ENCODE measurements at places on chromosomes 11 and 22.

GRCh38 chr11:45089251-45089650 is 57.2 kb upstream of the PRDM11 start:
- DNase-seq: no peak

DNA sequence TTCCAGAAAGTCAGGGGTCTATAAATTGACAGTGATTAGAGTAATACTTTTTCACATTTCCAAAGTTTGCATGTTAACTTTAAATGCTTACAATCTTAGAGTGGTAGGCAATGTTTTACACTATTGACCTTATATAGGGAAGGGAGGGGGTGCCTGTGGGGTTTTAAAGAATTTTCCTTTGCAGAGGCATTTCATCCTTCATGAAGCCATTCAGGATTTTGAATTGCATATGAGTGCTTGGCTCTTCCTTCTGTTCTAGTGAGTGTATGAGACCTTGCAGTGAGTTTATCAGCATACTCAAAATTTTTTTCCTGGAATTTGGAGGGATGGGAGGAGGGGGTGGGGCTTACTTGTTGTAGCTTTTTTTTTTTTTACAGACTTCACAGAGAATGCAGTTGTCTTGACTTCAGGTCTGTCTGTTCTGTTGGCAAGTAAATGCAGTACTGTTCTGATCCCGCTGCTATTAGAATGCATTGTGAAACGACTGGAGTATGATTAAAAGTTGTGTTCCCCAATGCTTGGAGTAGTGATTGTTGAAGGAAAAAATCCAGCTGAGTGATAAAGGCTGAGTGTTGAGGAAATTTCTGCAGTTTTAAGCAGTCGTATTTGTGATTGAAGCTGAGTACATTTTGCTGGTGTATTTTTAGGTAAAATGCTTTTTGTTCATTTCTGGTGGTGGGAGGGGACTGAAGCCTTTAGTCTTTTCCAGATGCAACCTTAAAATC is 5.3 kb downstream of the MALAT1 start:
- DNase-seq: no peak

GRCh38 chr11:59365232-59366018 is 6.7 kb downstream of the OR5AN1 start:
- no peak for DNase-seq

DNA sequence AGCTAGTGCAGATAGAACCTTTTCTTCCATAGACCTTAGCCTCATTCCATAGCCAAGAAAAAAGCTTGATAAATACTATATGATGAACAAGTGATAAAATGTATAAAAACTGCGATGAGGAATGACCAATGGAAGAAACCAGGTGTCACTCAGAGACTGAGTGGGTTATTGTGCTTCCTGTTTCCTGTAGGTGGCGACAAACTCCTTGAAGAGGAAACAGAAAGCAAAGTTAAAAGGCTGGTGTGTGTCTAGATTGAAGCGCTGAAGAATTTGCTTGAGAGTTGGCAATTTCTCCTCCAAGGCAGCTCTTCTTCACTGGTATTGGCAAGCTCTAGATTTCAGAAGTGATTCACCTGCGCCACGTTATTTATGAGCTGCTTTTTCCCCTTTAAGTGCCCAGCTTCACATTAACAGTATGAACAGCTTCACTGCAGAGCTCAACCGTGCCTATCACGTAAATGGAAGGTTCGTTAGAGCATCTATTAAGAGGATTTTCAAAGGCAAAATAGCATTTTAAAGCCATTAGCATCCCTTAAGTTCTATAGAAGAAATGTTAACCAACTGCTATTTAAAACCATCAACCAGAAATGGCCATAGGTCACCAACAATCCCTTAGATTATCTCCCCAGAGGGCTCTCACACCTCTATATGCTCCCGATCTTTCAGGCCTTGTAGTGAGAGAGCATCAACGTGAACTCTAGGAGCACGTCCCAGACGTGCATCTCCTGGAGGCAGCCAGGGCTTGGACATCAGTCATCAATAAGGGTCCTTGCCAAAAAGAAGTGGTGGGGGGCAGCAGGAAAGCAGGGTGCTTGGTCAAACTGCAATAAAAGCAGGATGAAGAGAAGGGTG is 179.4 kb downstream of the CADM1 start:
- no peak for DNase-seq

DNA sequence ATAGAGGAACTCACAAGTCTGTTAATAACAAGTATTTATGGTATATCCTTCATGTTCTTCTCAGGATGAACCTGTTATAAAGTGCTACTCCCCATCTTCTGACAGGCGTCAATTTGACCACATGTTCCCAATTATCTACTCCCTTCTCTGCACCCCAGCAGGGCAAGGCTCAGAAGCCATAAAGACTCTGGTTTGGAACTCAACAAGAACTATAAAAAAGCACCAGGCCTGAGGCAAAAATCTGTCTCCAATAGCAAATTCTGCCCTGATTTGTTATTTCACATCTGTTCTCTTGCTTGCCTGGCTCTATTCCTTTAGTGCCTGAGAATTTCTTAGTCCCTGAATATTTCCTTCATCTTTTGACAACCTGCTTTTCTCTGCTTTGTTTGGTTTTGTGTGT is 618.2 kb upstream of the KIRREL3 start:
- DNase-seq: no peak

DNA sequence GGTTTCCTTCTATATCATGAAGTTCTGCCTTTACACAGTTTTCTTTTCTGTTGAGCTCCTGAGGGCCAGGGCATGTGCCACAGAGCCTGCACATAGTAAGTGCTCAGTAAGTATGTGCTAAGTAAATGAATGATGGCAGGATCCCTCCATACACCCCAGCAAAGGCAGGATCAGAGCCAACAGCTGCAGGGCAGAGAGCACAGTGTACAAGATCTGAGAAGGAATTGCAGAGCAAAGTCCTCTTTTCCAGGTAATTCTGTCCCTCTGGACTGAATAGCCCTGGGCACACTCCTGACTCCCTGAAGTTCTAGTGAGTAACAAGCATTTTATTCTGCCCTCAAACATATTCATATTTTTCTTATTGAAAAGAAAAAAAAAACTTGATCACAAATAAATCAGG is 117.7 kb downstream of the GALNT18 start:
- DNase-seq: no peak

DNA sequence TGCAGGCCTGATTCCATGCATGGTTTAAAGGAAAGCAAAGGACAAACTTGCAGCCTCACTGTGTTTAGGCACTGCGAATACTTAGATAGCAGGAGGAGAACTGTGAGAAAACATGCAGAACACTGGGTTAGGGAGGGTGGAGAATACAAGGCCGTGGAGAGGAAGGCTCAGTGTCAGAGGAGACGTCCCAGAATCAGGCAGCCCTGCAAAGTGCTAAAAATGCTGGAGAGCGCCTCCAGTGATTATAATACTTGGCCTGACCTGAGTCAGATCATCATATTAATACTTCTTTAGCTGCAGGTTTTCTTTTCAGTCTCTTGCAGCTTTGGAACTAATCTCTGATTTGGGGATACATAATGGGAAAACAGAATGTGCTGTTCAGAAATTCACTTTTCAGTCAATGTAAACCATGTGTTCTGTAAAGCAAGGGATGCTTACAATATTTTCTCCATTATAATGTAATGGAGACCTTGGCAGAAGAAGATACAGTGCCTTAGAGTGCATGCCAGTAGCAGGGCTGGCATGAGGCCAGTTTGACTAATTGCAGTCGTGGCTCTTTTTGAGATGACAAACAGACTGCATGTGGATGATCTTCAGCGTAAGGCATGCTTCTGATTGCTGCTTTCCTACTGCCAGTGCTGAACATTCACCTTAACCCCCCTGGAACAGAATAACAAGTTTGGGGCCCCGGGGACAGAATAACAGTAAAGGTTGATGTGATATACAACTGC is 16.8 kb downstream of the EXT2 start:
- DNase-seq: no peak

DNA sequence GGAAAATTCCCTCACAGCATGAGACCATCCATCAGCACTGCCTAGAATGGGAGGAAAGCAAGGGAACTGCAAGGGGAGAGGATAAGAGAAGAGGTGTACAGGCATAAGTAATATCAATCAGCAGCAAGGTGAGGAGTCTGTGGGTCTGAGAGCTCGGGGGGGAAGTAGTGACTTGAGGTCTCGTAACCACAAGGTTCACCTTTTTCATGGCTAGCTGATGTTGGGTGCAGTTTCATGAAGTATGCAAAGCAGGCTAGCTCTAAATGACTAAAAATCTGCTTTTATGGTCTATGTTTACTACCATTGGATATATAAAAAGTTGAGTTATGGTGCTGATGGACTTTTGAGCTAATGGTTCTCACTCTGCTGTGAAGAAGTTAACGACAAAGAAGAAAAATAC is 35.8 kb downstream of the OR4C6 start:
- no peak for DNase-seq

DNA sequence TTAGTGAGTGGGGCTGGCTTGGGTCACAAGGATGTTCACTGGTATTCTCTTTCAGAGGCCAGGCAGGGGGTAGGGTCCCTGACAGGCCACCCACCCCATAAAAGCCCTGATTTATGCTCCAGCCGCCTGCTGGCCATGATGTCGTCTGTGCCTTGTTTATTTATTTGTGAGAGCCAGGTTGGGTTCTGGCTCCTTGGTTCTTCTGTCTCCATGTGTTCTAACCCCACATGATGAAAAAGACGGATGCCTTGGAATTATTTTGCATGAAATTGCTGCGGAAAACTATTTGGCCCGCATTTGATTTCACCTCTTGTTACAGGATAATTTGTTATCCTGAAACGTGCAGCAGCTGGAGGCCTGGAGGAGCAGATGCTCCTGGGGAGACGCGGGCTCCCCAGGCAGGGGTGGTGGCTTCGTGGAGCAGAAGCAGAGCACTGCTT is 46.3 kb upstream of the WNT11 start:
- no peak for DNase-seq

- DNase-seq: no peak
Measured at GRCh38 chr11:101126551-101127196, 2.9 kb downstream of the PGR start.

DNA sequence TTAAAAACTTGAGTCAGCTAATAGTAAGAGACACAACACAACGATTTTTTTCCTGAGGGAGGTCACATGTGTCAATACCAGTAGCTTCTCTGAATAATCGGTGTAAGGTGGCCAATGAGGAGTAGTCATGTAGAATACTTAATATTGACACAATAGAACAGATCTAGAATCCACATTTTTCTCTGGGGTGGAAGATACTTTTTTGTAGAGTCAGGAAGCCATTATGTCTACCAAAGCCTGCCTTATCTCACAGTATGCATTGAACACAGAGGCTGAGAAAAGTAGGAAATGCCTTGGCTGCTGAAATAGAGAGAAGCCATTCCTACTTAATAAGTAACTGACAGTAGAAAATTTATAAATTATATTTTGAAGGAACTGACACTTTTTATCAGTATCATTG is 725.0 kb downstream of the METTL15 start:
- DNase-seq: no peak

DNA sequence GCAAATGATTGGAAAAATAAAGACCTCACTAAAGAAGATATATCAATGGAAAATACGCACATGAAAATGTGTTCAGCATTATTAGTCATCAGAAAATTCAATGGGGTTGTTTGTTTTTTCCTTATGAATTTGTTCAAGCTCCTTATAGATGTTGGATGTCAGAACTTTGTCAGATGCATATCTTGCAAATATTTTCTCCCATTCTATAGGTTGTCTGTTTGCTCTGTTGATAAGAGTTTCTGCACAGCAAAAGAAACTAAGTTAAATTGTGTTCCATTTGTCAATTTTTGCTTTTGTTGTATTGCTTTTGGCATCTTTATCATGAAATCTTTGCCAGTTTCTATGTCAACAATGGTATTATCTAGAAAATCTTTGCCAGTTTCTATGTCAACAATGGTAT is 633.9 kb upstream of the CHORDC1 start:
- DNase-seq: no peak

DNA sequence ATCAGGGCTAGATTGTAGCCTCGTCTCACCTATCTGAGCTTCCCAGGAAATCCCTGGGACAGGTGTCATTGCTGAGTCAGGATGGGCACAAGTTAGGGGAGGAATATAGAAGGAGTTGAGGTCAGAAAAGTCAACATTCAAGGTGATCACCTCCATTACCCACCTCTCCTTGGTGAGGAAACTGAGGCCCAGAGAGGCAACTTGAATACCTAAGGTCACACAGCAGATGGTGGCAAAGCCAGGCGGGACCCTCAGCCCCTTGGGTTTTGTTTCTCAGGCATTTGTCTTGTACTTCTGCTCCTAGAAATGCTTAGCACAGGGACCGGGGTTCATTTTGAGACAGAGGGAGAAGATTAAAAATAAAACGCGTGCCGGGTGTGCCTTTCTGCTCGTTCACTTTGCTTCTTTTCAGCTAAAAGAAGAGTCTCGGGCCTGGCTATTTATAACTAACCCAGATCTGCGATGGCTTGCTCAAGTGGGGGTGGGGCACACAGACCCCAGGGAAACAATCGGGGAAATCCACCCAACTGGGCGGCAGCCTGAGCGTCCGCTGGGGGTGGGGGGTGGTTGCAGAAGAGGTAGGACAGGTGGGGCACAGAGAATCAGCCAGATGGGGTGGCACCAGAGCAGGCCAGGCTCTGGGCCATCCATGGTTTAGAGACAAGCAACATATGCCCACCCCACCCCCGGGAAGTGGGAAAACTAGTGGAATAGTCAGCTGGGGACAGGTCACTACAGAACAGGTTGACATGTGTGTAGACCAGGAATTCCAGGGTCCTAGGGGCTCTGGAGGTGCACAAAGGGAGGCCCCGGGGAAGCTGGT is 3.9 kb upstream of the GNAZ start:
- no peak for DNase-seq

DNA sequence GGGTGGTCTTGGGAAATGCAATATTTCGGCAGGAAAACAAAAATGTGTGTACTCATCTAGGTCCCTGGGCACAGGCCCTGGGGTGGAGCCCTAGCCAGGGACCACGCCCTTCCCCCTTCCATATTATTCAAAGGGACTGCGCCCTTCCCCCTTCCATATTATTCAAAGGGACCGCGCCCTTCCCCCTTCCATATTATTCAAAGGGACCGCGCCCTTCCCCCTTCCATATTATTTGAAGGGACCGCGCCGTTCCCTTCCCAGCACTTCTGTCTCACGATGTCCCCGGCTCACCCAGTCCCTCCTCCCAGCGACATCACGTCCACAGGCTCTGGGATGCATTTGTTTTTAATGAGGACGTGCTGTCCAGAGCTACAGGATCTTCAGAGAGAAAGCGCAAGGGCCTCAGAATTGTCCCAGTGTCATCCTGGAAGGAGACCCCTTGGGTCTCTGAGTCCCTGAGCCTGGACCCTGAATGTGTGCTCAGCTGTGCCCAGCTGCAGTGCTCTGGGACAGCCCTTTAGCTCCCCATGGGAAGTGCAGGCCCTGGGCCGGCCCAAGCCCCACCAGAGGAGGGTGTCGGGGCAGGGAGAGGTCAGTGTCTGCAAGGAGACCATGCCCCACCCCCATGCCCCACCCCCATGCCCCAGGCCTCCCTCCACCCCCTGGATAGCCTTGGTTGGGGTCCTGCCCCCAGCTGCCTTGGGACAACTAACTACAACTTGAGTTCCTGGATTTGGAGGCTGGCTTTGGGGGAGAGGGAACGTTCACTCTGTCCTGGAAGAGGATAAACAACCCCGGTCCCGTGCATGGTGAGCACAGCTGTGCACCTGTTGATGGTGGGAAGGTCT is 810.0 kb downstream of the BRD1 start:
- DNase-seq: no peak

DNA sequence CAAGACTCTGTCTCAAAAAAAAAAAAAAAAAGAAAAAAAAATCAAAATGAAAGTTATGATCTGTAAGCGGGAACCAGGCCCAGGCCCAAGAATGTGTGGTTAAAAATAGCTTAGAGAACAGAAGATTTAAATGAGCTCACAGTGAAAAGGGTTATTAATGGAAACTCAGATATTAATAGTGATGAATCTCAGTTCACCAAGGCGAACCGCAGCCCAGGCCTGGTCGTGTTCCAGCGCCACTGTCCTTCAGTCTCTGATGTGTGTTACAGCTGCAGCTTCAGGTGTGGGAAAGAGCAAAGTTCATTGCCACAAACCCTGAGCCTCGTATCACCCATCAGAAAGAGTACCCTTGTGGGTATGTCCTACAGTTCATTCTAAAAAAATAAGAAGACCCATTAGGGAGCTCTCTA is 107.1 kb downstream of the GAB2 start:
- no peak for DNase-seq

Measured in activated CD8-positive, alpha-beta memory T cell treated with anti-CD3 and anti-CD28 coated beads for 1 hour (primary cell).